ENCODE measurements at places on chromosomes 7 and 10.

GRCh38 chr10:123377883-123378282, 223.7 kb downstream of the BUB3 start:
- DNase-seq = no peak

GRCh38 chr10:99484626-99485581, 47.8 kb upstream of the NKX2-3 start:
- DNase-seq = no peak

DNA sequence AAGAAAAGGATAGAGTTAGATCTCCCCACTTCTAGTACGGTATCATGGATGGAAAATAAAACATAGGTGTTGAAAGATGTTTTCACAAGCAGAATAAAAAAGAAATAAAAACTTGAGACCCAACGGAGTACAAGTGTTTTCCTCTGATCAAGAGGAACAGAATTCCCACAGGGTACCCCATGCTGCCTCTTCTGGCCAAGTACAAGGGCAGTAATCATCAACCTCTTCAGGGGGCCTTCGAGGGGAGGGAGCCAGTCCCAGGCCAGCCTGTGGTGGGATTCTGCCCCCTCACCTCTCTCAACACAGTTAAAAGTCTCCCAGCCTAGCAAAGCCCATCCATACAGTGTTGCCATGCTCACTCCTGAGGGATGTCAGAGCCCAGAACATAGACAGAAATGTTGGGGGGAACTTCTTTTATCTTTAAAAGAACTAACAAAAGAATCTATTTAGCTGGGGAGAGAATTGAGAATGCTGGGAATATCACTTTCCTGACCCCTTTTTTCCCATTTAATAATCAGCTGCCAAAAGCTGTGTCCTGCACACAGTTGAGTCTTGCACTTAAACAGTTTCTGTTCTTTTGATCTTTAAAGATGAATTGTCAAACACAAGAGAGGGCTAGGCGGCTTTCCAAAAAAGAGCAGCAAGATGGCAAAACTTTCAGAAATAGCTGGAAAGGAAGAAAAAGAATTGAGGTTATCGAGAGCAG, 101.7 kb downstream of the PTN start:
- DNase-seq = no peak

DNA sequence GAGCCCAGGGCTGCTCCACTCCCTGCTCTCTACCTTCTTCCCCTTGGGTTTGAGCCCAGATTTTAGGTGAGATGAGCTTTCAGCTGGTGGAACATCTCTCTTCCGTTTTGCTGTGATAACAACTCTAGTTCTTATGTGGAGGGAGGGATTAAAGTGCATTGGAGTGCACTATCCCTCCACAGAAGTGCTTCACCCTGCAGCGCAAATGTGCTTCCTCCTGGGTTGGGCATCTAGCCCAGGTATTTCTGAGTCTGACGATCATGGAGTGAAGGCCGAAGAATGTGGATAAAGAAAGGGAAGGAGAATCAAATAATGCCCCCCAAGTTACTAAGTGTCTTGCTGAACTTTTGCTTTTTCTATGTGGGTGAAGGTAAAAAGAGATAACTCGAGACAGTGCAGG, 157.4 kb downstream of the CACNB2 start:
- DNase-seq = no peak

GRCh38 chr7:115511330-115511729, 519.2 kb downstream of the TFEC start:
- no peak for DNase-seq

- DNase-seq = peak; percentile 7
Observed at GRCh38 chr7:120554960-120555571, 282.1 kb downstream of the KCND2 start.

- no peak for DNase-seq
Observed at GRCh38 chr10:43308986-43309385, 42.1 kb upstream of the RASGEF1A start.

- DNase-seq = no peak
Observed at GRCh38 chr10:110304394-110304779, 333 bp downstream of the SMNDC1 start.

- no peak for DNase-seq
Observed at GRCh38 chr7:83455612-83456011, 193.3 kb downstream of the SEMA3E start.

GRCh38 chr7:132393789-132394261, 182.4 kb downstream of the PLXNA4 start:
- peak; percentile 8 for DNase-seq

DNA sequence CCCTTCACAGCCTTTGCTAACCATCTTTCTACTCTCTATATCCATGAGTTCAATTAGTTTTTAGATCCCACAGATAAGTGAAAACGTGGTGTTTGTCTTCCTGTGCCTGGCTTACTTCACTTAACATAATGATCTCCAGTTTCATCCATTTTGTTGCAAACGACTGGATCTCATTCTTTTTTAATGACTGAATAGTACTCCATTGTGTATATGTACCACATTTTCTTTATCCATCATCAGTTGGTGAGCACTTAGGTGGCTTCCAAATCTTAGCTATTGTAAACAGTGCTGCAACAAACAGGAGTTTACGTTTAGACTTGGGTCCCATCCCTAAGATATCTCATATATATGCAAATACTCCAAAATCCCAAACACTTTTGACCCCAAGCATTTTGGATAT, 9.1 kb downstream of the CDC123 start:
- no peak for DNase-seq

DNA sequence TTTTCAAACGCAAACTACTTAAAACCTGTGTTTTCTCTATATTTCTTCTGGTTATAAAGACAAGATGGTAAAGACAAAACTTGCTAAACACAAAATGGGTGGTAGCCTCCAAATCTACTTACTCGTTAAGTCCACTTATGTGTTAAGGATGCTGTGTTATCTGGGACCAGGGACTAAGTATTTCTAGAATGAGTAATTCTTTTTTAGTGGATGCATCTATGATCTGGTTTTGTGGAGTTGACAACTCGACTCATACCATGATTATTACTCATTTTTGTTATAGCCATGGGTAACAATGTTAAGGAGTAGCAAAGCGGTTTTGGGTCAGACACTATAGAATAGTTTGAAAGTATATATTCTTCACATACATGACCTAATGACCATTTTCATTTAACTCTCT, 239.5 kb upstream of the FOXP2 start:
- no peak for DNase-seq
